ENCODE measurements at places on chromosomes 7 and 10.

- DNase-seq: peak; percentile 47
Measured at GRCh38 chr10:127734753-127735152, 2.2 kb upstream of the FOXI2 start.

- DNase-seq: no peak
Measured at GRCh38 chr7:6273380-6273837, 985 bp upstream of the CYTH3 start.

- DNase-seq: no peak
Measured at GRCh38 chr10:114271779-114272167, 32.7 kb downstream of the VWA2 start.

DNA sequence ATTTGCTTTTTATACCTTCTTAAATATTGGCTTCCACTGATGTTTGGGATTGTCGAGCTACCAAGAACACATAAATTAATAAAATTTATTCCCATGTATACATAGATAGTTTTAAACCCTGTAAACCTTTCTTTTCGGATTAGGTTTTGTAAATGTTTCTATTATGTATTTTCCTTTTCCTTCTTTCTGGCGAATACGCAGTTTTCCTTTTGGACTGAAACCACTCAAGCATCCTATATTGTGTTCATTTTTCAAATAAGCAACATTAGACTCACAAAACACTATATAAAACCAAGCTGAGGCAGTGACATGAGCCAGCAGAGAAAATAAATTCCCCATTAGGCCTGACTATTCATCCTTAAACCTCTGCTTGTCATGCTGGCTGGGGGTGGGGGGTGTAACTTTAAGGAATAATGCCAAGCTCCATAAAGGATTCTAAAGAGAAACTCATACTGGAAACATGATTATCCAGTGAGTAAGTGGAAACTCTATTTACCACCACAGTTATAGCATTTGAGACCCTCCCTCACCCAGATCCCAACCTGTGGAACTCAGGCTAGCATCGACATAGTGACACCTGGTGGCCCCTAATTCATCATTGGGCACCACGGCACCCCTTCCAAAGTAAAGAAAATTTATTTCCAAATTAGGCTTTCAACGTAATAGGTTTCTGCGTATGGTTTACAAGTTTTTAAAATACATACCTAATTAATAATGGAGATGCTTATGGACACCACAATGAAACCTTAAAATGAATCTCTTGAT is 86.5 kb upstream of the CELF2 start:
- no peak for DNase-seq

DNA sequence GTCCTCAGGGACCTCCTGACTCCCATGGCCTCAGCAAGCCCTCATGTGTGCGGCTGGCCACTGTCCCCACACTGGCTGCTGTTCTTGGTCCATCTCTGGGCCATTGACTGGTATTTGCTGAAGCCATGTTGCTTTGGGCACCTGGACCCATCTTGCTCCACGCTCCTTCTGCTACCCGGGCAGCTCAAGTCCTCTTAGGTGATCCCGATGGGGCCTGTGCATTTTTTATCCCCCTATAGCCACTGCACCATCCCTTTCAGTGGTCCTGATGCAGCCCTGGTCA is 16.7 kb downstream of the RAMP3 start:
- no peak for DNase-seq

DNA sequence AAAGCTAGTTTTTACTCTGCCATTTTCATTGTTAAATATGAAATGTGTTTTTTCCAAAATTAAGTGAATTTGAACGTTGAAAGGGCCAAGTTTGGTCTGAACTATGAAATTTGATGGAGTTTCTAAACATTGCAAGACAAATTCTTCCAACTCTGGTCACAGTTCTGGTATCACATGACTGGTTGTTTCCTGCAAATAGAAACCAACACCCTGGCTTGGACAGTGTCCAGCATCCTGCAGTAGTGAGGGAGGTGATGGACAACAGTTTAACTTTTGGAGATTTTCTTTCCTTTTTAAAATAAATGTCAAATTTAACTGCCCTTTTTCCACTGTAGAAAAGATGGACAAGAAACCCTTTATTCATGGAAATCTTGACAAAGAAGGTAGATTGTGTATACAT is 54.8 kb upstream of the AGBL3 start:
- DNase-seq: no peak

- no peak for DNase-seq
Measured at GRCh38 chr7:5685205-5685604, 96.3 kb downstream of the RNF216 start.

- no peak for DNase-seq
Measured at GRCh38 chr10:42955493-42955889, 121.4 kb upstream of the RET start.

DNA sequence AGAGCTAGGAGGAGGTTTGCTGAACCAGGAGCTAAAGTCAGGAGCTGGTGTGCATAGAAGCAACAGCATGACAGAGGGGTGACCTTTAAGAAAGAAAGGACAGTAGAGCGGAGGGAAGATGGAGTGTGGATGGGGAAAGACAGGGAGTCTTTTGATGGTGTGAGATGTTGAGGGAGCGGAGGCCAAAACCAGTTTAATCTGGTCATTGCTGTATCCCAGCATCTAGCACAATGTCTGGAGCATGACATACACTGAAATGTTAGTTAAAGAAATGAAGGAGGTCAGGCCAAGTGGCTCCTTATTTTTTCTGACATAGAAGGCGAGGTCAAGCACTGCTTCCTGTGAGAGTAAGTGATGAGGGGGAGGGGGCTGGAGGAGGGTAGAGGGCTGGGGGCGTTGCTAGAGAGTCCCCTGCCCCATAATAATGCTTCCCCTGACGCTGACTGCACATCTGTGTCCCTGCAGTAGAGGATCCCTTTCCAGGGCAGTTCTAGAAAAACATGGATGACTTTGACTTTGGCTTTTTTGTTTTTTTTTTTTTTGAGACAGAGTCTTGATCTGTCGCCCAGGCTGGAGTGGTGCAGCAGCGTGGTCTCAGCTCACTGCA is 70.2 kb downstream of the ZNF467 start:
- DNase-seq: no peak

Data from retina (tissue), 1 donor.